ENCODE measurements at places on chromosomes 11 and 22.

GRCh38 chr11:101323997-101324396 lies 194.4 kb upstream of the PGR start:
- DNase-seq, result no peak

DNA sequence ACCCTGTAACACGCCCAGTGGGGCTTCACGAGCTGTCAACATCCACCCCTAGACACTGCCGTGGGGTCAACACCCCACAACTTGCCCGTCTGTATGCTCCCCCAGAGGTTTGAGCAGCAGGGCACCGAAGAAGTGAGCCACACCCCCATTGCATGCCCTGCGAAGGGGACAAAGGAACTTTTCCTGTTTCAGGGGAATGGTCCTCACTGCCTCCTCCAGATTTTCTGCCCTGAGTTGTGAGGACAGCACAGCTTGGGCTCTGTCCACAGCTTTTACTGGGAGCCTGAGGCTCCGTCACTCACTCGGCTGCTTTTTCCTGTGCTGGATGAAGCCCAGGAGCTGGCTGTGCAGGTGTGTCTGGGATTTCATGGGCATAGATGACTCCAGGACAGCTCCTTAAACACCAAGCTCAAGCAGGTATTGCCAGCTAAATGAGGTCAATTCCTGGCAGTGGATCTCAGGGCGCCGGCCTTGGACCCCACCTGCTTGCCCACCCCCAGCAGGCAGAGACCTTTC lies 40.2 kb upstream of the CCDC188 start:
- DNase-seq, result no peak

DNA sequence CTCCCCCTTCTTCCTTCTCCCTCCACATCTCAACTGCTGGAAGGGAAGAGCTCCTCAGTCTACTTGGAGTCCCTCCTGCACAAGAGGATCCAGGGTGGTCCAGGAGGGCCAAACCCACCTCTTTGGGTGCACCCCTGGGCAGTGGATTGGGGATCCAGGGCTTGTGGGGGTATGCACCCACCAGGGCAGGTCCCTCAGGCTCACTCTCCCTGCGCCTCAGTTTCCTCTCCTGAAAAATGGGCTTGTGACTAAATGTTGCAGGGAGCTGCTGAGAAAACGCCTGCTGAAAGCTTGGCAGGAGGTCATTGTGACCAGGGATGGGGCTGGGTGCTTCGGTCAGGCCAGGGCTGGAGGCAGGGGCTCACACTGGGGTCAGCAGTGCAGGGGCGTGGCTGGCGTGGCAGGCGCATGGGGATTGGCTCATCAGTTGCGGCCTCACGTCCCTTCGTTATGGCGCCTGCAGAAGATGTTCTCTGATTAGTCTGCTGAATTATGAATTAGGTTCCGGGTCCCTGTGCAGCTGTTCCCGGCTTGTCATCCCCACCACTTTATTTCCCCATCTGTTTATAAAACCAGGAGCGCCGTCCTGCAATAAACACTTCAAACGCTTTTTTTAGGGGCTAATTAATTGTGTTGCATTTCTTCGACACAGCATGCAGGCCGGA lies 25.7 kb upstream of the CCDC188 start:
- DNase-seq, result no peak

GRCh38 chr11:125939081-125939521 lies 6.7 kb upstream of the VSIG10L2 start:
- no peak for DNase-seq

GRCh38 chr11:129636926-129637325 lies 178.7 kb upstream of the TMEM45B start:
- no peak for DNase-seq

DNA sequence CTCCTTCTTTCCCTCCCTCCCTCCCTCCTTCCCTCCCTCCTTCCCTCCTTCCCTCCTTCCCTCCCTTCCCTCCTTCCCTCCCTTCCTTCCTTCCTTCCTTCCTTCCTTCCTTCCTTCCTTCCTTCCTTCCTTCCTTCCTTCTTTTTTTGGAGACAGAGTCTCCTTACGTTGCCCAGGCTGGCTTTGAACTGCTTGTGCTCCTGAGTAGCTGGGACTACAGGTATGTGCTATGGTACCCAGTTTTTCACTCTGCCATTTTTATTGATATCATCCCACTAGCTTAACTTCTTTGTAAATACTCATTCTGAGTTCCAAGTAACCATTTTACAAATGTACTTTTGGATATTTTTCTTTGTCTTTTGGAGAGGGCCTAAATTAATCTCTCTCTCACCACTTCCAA lies 336.8 kb upstream of the DDI1 start:
- DNase-seq, result no peak

DNA sequence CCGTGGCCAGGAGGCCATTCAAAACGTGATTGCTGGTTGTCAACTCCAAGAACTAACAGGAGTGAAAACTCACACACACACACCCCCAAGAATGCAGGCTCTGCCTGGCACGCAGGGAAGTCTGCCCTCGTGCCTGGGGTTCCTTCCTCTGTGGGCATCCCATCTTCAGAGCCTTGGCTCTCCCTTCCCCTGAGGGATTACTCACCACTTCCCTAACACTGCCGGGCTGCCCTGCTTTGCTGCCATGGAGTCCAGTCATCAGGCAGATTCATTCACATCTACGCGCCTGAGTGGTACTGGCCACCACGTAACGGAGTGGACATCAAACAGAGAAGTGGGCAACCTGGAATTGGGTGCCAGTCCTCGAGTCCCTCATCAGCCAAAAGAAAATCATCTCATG lies 120.7 kb upstream of the TMEM45B start:
- no peak for DNase-seq

DNA sequence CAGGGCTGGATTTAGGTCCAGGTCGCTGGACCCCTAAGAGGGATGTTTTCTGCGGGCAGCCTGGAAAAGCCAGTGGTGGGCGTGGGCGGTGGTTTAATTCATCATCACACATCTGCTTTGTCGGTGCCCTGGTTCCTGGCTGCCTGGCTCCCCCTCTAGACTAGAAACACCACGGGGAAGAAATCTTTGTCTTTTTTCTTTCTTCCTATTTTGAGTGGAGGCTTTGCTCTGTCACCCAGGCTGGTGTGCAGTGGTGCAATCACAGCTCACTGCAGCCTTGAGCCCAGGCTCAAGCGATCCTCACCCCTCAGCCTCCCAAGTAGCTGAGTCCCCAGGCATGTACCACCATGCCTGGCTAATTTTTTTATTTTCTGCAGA lies 86.6 kb upstream of the LINC01488 start:
- no peak for DNase-seq

Data from SIG-M5 (cell line).